ENCODE measurements at places on chromosomes 3 and 15.

- DNase-seq = no peak
Measured at GRCh38 chr3:112315791-112316190, 17.2 kb upstream of the CD200 start.

- DNase-seq = no peak
Measured at GRCh38 chr15:61687124-61687523, 373.1 kb downstream of the VPS13C start.

DNA sequence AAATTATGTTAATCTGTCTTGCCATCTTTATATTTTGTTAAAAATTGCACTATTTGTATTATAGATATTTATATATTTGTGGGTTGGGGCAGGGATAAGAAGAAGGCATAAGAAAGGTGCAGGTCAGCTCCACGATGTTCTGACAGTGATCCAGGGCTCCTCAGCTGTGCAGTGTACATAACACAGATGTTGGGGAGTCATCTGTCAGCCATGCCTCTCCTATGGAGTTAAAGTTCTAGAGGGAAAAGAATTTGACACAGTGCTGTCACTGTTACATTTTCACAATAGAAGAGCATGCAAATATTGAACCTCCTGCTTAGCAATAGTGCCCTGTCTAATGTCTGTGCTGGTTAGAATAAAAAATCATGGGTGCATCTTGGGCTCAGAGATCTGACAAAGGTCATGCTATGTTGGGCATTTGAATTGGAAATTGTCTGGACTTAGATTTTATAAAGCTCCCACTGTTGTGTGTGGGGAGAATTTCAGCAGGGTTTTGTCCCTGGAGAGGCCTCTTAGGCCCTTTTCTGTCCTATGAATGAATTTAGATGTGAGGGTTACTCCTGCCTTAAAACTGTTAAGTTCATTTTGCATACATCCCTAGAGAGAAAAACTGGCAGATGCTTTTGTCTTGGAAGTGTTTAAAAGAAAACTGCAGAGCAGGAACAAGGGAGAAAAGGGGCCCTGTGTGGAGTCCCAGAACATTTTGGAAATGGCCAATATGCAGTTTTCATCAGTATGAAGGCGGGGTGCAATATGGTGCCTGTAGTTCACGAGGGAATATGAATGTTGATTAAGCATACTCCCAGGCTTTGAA is 20.4 kb downstream of the CDIN1 start:
- no peak for DNase-seq

DNA sequence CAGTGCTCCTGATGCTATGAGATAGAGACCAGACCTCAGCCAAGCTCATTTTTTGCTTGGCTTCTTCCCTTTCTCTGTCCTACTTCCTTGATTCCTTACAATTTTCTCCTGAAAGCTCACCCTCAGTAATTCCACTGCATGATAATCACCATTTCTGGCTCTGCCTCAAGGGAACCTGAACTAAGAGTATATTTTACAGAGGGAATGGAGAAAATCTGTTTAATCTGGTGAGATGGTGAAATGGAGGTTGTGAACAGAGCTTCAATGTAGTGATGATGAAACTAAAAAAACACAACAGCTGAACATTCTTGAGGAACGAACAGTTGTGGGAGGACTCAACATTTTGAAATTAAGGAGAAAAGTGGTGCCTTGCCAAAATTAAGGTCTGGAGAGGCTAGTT is 16.3 kb downstream of the HHLA2 start:
- no peak for DNase-seq

- no peak for DNase-seq
Measured at GRCh38 chr3:106617276-106617675, 748.5 kb upstream of the CBLB start.

GRCh38 chr15:69090197-69090948 is 70.1 kb upstream of the GLCE start:
- DNase-seq = no peak

- no peak for DNase-seq
Measured at GRCh38 chr15:40594429-40594836, 384 bp downstream of the KNL1 start.

- DNase-seq = no peak
Measured at GRCh38 chr3:108136561-108137459, 46.0 kb upstream of the CD47 start.

All from ureter (tissue), 1 donor.